Stimulated activated CD8-positive, alpha-beta memory T cell treated with anti-CD3 and anti-CD28 coated beads, Interleukin-12 subunit alpha, Interleukin-12 subunit beta, amount 100 ng/mL, for 1 hour (primary cell): ENCODE measurements at places on chromosomes 7 and 10.

- DNase-seq, result no peak
Observed at GRCh38 chr7:82071468-82071867, 301.6 kb upstream of the HGF start.

GRCh38 chr7:28065308-28065707 is 115.3 kb downstream of the JAZF1 start:
- no peak for DNase-seq

DNA sequence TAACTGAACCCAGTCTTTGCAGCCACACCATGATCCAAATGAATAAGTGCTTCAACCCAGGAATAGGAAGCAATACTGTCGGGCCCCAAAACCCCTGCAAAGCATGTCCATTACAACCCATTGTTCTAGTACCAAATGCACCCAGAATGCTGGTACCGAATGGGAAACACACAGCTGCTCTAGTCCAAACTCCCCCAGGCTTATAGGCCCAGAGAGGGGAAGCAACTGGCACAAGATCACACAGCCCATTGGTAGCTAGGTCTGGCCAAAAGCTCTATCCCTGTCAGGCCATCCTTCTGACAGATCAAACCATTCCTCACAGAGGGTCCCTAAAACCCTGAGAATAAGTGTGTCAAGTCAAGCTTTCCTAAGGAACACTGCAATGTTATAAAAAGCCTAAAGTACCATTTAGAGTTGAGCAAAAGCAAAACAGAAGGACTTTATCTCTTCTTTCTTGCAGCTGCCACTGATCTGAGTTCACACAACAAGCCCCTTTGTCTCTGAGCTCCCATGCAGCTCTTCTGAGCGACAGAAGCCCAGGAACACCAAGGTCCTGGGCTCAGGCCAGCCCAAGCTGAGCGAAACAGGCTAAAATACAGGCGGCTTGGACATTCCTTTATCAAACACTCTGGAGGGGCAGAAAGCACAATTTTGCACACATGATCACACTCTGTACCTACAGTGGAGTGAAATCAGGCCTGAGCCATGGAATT is 116.7 kb downstream of the SGMS1 start:
- DNase-seq, result no peak

GRCh38 chr10:12945690-12946359 is 55.7 kb downstream of the CCDC3 start:
- DNase-seq, result no peak

- DNase-seq, result no peak
Observed at GRCh38 chr7:43444711-43445578, 138.0 kb upstream of the STK17A start.

DNA sequence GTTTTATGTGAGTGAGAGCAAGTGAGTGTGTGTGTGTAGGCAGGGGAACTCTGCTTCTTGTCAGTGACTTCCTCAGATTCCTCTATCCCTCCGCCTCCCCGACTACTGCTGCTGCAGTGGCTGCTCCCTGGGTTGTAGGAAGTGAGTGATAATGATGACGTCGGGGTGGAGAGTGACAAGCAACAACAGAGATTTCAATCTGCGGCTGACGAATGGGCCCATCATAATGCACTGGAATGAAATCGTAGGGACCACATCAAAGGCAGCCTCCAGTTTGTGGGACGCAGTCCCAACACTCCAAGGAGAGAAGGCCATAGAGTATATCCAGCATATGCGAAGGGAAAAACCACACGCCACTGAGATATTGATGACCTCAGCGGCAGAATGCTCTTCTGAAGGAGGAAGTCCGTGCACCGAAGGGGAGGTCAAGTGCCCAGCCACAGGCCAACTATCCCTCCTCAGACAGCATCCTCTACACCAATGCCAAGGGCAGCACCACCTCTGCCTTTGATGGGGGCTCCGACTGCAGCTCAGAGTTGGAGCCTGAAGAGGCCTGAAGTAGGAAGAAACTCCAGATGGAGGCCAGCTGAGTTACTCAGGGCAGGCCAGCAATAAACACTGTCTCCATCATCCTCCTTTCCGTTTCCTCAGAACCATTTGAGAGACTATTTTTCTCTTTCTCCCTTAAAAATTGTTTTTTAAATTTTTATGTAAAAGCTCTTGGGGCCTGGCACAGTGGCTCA is 11.3 kb upstream of the STMP1 start:
- DNase-seq, result no peak

- no peak for DNase-seq
Observed at GRCh38 chr7:155001756-155002410, 1.0 kb downstream of the PAXIP1 start.

GRCh38 chr7:78111386-78111785 is 312.8 kb downstream of the PHTF2 start:
- DNase-seq, result no peak

GRCh38 chr10:85976267-85976793 is 390.3 kb downstream of the GRID1 start:
- DNase-seq, result no peak

GRCh38 chr10:66982792-66983474 is 57.1 kb downstream of the LRRTM3 start:
- no peak for DNase-seq

DNA sequence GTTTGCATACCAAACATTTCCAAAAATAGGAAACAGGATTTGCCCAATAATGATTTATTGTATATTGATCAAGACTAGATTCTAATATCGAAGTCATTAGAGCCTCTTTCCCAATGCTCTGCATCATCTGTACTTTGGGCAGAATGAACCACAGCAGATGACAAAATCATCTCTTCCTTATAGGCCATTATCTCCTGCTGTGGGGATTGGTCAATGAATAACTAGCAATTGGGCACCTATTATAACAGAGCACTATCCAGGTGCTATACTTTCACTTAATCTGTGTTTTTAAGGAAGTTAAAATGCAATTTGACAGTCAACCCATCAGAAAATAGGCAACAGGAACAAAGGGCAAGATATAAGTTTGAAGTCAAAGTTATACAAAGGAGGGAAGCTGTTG is 290.3 kb downstream of the AHR start:
- DNase-seq, result no peak

DNA sequence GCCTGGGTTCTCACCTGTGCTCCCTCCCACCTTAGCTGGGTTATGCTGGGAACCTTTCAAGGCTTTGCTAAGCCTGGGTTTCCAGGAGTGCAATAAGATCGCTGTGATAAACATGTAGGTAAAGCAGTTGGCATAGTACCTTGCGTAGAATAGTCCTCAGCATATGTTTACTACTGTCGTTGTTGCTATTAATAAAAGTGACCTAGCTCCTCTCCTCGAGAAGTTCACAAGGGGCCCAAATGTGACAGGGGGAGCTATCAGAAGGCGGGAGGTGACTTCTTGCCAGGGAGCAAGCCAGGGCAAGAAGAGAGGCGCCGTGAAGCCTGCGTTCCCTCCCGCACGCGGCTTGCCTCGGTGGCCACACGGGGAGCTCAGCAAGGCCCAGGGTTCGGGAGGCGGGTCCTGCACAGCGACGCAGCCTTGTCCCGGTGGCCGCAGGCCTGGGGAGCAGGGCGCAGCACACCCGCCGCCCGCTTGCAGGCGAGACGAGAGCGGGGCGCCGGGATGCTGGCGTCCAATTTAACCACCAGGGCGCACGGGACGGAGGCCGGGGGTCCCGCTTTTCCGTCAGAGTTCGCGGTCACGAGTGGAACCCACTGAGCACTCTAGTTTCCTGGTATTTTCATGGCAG is 106.2 kb downstream of the SNX10 start:
- DNase-seq, result no peak

DNA sequence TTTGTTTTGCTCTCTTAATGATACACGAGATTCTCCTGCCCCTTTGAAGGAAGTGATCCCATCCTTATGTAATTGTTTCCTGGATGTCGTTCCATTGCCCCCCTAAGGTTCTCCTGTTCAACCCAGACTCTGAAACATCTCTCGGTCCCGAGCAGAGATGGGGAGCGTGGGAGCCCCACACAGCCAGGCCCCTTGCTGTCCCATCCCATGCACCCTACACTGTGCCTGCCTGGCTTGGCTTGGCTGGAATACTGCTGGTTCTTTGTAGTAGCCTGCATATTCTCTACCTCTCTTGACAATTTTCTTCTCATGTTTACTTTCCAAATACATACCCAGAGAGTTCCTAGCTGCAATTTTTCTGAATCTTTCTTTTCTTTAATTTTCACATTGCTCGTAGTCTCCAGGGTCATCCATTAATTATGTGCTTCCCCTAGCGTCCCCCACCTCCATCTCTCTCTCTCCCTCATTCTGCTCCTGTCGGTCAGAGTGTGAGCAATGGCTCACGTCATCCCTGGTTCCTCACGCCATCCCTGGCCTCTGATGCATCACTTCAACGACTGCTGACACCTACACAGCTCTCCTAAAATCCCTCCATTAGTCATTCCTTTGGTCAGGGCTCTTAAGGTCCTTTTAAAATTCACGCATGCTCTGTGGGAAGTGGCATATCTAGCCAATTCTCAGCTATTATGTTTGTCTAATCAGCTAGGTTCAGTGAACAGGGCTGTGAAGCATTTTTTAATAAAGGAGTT is 32.5 kb upstream of the GPR158 start:
- no peak for DNase-seq

GRCh38 chr7:158595068-158595467 is 7.4 kb upstream of the PTPRN2 start:
- DNase-seq, result no peak

DNA sequence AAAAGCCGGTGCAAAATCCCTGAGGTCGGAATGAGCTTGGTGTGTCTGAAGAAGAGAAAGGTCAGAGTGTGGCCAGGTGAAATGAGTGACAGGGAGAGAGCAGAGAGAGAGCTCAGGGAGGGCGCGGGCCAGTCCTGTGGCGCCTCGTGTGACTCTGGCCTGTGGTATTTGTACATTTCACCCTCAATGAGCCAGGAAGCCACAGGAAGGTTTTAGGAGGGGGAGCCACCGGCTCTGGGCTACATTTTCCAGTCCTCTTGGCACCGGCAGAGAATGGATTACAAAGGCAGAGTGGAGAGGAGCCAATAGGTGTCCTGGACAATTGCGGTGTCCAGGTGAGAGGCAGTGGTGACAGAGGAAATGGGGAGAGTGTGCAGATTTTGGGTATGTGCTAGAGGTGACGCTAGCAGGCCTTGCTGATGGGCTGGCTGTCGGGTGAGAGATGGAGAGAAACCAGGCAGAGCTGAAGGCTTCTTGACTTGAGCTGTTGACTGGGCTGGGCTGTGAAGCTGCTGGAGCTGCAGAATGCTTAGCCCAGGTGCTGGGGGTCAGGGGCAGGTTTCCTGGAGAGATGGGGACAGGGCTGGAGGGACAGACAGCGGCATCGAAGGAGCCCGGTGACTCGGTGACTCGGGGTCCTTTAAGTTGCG is 38.1 kb downstream of the COL13A1 start:
- no peak for DNase-seq

DNA sequence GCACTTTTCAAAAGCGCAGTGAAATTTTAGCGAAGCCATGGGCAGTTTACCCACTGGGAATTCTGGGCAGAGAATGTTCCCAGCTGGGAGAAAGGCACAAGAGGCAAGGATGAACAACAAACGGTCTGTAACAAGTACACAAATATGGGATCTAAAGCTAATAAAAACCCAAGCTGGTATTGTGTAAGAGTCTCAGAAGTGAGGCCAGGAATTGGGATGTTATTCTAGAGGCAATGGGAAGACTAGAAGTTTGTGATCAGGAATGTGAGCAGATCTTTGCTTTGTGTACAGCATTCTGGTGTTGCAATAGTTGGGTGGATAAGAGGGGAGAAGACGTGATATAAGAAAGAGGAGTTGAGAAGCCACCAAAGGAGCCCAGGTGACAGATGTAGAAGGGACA is 15.0 kb downstream of the FZD9 start:
- no peak for DNase-seq

GRCh38 chr10:131797626-131798025 is 103.2 kb upstream of the PPP2R2D start:
- DNase-seq, result no peak

DNA sequence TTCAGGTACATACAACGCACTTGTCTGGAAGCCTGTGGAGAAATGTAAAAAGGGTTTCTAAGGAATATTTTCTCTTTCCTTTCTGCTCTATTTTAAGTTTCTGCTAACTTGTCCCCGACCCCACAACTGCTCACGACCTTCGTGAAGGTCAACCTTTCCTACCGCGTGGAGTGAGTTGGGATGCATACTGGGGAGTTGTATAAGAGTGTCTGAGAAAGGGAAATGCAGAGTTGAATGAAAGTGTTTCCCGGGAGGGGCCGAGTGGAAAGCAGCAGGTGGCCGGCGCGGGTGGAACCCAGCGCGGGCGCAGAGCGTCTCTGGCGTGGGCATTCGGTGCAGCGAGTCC is 17.9 kb upstream of the ACBD5 start:
- no peak for DNase-seq

DNA sequence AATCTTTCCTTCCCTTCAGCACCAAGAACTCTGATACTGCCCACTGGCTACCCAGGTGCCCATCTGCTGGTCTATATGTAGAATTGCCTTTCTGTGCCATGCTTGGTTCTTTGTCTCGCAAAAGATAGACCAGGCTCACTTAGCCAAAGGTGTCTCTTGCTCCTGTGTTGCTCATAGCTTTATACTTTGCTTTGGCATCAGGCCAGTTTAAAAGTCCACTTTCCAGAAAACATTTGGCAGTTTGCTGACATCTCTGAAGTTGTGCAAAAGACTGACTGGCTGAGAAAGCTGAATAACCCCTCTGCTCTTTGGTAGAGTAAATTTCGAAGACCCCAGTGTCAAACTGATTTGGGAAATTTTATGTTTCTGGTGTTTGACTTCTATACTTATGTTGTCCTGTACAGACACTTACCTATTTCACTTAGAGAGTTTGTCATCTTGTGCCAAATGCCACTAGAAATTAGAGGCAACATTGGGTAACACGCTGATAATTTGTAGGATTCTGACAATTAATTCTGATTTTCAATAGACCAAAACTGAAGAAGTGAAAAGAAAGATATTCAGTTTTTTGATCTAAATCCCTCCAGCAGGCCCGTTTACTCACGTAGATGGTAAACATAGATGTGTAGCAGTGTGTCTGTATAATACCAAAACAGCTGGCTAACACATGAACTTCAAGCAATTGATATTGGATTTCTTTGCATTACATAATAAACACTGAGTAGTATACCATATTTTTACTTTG is 91.1 kb downstream of the CPED1 start:
- no peak for DNase-seq

DNA sequence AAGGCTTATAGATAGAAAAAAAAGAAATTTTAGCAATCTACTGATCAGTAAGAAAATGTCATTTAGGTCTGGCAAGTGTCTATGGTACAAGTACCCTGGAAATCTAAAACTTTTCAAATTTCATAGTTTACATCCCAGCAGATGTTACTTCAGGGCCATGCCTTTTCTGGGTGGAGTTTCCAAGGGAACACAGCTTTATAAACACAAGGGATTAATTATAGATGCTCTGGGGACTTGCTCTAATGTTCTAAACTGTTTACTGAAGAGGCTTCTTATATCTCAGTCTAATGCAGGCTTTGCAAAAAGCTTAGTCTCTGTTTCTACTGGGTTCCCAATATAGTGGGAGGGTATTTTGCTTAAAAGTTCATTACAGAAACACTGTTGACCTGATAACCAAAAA is 3.1 kb downstream of the CD36 start:
- no peak for DNase-seq

- no peak for DNase-seq
Observed at GRCh38 chr7:30829471-30829870, 58.3 kb downstream of the MINDY4 start.

DNA sequence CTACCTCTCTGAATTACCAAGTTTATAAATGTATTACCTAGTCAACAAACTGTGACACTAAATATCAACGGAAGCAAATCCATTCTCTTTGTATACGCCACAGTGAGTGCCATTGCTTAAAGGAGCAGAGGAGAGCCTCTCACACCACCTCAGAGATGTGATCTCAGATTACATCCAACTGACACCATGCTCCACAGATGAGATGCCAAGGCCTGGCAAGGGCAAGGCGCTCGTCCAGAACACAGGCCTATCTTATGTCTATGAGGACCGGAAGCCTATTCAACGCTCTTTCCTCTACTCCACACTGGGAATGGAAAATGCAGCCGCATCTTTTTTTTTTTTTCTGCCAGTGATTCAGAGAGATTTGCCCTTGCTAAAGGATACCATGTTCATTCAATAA is 11.4 kb downstream of the PDIA4 start:
- no peak for DNase-seq
